ENCODE measurements at places on chromosomes 3 and 15.

DNA sequence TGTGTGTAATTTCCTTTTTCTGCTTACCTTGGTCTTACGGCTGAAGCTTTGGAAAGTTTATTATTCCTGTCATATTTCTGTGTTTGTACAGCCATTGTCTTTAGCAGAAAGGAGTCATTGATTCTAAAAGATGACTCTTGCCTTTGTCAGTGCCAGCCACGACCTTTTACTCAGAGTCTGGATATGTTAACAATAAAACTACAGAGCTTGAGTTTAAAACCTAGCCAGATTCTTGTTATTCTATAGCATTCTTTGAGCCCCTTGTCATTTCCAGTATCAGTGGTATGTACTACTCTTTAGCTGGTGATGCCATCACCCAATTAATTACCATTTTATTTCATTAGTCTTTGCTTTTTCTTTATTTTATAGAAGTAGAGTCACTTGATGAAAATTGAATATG lies 142.4 kb downstream of the TCF12 start:
- DNase-seq: no peak

DNA sequence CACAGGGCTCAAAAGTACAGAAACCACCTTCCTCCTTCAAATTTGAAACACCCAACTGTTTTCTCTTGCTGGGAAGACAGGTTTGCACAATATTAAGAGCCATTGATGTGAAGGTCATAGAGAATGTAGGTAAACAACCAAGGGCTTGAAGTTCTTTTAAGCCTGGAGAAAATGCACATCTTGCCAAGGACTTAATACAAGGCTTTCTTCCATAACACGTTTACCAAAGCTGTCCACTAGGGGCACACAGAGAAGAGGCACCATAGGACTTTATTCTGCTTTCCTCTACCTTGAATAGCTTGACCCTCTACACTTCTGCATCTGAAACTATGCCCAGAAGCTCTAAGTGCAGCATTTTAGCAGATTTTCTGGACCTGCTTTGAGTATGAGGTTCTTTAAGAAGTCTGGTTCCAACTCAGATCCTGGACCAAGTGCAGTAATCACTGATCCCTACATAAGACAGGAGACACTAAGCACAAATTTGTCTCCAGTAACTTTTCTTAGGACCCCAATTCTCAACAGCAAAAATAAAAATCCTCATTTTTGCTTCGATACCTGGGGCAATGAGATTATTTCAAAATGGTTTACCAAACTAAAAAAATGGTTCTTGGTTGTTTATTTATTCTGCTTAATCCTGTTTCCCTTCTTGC lies 138.0 kb downstream of the FBN1 start:
- no peak for DNase-seq

DNA sequence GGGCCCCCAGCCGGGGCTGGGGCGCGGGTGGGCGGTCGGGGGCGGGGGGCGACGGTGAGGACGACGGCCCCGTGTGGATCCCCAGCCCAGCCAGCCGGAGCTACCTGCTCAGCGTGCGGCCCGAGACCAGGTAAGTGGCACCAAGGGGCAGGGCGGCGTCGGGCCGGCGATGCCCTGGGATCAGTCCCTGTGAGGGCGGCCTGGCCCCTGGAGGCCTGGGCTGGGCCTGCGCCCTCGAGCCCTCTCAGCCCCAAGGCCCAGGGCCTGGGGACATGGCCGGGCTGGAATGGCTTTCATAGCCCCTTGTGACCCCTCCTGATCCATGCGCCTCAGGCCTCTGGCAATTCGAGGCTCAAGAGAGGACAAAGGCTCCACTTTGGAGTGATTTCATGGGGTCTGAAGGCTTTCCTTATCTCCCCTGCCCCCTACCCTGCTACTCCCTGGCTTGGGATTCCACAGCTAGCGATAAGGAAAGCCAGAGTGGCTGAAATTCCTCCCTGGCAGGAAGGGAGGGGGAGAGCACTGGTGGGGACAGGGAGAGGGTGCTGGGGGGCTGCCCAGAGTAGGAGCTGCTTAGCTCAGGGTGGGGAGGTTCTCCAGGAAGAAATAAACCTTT lies 418 bp downstream of the ALPK3 start:
- no peak for DNase-seq

GRCh38 chr15:92654662-92655061 lies 913 bp downstream of the FAM174B start:
- no peak for DNase-seq

DNA sequence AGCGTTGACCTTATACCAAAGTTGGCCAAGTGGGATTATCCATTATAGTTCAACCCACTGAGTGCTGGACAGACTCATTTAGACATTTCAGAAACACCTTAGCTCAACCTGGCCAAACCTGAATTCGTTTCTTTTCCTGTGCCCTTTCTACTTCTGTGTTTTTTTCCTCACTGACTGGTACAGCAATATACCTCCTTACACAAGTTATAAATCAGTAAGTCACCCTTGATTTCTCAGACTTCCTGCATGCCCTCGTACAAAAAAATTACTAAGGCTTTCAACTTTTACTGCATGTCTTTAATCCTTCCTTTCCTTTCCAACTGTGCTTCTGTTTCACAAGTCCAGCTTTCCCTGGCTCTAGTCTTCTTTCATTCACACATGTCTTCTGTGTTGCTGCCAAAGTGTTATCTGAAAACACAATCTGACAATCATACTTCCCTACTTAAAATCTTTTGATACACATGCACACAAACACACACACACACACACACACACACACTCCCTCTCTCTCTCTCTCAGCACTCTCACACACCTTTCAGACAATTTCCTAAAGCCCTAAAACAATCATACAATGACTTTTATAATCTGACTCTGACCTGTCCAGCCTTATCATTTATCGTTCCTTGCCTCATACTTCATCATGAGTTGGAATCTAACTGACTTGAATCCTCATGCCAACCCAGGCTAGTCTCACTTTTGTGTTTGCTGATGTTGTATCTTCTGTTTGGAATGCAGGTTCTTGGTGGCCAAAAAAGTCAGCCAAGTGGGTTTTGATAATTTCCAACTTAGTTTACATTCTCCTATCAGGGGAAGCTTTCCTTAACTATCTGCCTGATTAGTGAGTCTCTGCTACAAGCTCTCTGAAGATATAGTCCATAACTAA lies 436.4 kb downstream of the NAALADL2 start:
- no peak for DNase-seq

GRCh38 chr15:42138968-42139386 lies 17.5 kb downstream of the PLA2G4F start:
- no peak for DNase-seq

DNA sequence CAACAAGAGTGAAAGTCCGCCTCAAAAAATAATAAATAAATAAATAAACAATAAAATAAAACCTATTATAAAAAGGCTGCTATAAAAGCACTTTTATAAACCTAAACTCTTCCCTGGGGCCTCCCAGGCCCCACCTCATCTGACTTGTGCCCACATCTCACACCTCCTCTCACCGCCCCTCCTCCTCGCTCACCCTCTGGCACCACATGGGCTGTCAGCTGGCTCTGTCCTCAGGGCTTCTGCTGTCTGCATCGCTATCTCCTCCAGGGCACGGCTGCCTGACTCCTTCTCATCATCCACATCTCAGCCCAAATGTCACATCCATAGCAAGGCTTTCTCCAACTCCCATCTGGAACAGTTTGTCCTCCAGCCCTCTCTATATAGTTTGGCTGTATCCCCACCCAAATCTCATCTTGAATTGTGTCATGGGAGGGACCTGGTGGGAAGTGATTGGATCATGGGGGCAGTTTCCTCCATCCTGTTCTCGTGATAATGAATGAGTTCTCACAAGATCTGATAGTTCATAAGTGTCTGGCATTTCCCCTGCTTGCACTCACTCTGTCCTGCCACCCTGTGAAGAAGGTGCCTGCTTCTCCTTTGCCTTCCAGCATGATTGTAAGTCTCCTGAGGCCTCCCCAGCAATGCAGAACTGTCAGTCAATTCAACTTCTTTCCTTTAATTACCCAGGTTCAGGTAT lies 8.8 kb upstream of the SH3BP5 start:
- no peak for DNase-seq

DNA sequence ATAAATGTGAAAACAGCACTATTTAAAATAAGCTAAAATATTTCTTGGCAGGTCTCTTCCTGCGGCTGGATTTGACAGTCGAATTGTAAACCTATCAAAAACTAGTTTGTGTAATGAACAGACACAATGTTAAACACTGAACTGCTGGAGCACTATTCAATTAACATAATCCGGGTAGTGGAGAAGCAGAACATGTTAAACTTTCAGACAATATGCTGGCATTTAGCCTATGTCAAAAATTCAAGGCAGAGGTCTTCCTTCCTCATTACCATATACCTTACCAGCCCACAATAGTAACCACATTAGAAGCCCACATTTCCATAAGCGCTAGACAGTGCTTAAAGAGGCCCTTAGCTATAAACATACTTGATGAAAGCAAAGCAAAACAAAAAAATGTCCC lies 1042.9 kb downstream of the ROBO1 start:
- no peak for DNase-seq

DNA sequence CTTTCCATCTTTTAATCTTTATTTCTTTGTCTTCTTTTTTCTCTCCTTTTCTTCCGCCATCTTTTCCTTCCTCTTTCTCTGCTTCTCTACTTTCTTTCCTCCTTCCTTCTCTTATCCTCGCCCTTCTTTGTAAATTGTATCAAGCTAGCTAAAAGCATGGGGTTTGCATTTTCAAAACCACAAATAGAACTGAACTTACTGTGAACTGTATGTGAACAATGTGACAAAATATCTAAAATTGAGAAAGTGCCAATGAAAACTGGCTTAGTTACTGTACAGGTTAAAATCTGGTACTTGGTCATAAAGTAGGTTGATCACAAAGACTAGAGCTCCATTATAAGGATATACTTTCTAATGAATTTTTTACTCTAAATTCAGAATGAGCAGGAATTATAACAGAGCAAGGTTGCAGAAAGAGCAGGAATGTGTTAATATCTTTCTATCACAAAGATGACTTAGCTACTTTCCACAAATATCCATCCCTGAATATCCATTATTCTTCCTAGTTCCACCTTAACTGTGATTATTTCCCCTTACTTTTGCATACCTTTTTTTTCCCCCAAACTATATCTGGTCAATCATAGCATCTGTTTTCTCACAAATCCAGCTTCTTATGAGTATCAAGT lies 122.4 kb downstream of the LSAMP start:
- DNase-seq: no peak

GRCh38 chr15:74038707-74039655 lies 43.4 kb downstream of the GOLGA6A start:
- no peak for DNase-seq

GRCh38 chr15:40047415-40048210 lies 8.6 kb upstream of the SRP14 start:
- DNase-seq: no peak

DNA sequence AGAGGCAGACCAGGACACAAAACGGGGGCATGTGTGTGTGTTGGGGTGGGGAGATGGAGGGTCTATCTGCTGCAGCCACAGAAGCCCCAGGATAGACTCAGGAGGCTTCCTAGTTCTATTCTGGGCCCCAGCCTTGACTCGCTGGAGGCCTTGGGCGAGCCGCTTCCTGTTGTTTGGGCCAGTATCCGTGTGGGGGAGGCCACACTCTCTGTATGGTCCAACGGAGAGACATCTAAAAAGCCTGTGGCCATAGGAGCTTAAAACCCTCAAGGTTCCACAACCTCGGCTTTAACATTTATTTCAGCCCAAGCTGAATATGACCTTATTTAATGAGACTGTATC lies 32.8 kb downstream of the POC1A start:
- DNase-seq: no peak

GRCh38 chr15:38002883-38003477 lies 68.5 kb downstream of the TMCO5A start:
- DNase-seq: no peak

DNA sequence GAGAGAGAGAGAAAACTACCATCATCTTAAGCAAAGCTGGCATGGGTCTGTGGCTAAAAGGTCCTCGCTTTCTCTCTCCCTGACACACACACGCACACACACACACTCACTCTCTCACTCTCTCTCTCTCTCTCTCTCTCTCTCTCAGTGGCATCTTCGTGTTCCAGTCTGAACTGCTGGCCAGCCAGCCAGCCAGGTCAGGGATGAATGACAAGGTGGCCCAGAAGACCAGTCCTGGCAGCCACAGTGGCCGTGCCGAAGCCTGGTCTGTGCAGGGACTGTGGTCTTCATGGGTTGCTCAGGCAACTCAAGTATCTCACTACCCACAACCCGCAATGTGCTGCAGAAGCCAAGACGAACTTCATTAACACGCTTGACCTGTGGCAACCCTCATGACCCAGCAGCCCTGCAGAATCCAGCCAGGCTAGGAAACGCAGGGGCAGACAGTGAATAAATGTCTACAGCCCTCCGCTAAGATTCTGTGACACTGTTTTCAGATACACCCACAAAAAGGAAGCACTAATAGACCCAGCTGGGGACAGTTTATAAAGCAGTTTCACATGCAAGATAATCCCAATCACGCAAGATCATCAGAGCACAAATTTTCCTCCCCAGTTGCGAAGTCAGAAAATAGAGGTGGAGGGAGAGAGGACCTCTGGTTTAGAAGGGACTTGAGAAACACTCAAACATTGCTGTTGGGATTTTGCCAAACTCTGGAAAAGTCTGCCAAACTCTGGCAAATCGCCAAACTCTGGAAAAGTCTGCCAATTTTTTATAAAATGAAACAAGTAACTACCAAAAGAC lies 66.4 kb downstream of the XXYLT1 start:
- DNase-seq: no peak

GRCh38 chr3:32405711-32406323 lies 14.2 kb downstream of the CMTM7 start:
- no peak for DNase-seq

DNA sequence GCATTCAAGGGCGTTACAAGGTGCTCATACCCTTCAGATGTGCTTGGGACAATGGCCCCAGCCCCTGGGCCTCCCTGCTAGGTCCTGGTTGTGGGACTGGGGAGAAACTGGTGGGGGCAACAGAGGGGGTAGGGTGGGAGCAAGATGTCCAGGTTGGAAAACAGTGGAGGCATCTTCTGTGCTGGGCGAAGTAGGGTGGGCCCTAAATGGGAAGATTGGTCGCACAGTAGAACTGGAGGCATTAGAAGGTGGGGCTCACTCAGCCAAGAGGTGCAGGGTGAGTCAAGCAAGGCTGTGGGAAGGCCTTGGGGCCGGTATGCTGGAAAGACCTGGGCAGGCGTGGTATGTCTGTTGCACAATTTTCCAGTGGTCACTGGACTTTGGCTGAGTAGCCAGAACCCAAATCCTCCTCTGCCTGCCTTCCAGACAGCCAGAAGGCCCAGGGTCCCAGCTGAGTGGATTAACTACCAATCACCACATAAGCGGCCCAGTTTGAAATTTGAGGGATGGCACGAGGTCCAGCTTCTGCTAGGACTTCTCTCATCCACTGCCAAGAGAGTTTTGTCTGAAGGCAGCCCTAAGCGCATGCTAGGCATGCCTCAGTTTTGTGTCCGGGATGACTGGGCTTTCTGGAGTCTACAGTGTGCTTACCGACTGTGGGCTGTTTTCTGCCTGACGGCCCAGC lies 74.5 kb downstream of the LSM3 start:
- DNase-seq: no peak

- DNase-seq: no peak
Observed at GRCh38 chr3:94137377-94137776, 74.5 kb downstream of the NSUN3 start.

- no peak for DNase-seq
Observed at GRCh38 chr3:127676456-127676855, 3.7 kb downstream of the ABTB1 start.

- no peak for DNase-seq
Observed at GRCh38 chr3:36765104-36765503, 751 bp upstream of the DCLK3 start.
